ENCODE measurements at places on chromosomes 13 and 19. TPM values are rescaled to one million over a fixed set of nuclear protein-coding genes. Genes with fewer than 3 reads are reported as not detected.
A peak's percentile ranks its signal among the peaks of the same experiment; 100 is the strongest.

DNA sequence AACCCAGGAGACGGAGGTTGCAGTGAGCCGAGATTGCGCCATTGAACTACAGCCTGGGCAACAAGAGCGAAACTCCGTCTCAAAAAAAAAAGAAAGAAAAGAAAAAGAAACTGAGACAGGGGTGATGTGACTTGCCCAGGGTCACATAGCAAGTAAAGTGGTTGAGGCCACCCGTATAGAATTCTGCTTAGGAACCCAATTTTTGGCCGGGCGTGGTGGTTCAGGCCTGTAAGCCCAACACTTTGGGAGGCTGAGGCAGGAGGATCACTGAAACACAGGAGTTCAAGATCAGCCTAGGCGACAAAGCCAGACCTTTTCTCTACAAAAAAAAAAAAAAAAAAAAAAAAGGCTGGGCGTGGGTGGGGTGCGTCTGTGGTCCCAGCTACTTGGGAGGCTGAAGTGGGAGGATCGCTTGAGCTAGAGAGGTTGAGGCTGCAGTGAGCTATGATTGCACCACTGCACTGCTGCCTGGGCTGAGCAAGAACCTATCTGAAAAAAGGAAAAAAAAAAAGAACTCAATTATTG lies 1.3 kb downstream of the SNRPA start:
- no peak for DNase-seq

The SLC15A1 gene
- total RNA-seq = 1.1 TPM

The VN1R4 gene
- total RNA-seq = not detected

GRCh38 chr19:16164222-16164890 lies 9.0 kb downstream of the CIB3 start:
- no peak for DNase-seq

The ZMYM5 gene
- total RNA-seq = 7.9 TPM

DNA sequence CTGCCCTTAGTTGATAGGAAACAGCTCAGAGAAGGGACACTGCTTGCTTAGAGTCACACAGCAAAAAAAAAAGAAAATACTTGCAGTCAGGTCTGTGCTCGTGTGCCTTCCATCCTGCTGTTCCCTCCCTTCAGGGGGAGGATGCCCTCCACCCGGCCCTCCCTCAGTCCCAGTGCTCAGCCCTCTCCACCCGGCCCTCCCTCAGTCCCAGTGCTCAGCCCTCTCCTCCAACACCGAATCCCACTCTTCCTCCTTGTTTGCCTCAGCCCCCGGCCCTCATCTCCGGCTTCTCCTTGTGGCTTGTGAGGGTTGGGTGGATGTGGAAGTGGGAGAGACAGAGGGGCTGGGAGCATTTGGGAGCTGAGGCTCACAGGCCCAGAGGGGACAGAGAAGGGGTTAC lies 5.8 kb downstream of the TFPT start:
- no peak for DNase-seq

The TJP3 gene
- 10.7 TPM for total RNA-seq

The GPR32 gene
- total RNA-seq = not detected

The FARP1 gene
- 26.1 TPM for total RNA-seq

- no peak for DNase-seq
Measured at GRCh38 chr13:70623239-70623638, 515.0 kb upstream of the KLHL1 start.

DNA sequence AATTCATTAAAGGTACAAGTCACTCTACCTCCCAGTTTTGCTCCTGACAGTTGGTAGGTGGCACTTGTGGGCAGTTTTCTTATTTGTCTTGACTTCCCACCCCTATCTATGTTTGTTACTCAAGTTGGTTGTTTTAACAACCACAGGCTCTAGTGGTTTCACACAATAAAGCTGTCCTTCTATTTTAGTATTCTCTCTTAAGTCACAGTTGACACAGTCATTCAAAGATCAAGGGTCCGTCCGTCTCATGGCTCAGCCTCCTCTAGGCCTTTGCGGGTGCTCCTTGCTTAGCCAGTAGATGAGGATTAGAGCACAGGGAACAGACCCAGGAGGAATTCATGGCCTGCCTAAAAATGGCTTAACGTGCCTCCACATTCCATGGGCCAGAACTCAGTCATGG lies 573.7 kb downstream of the IRS2 start:
- DNase-seq = no peak

The SHANK1 gene
- total RNA-seq = 0.35 TPM

- no peak for DNase-seq
Measured at GRCh38 chr19:37953918-37954303, 46.9 kb downstream of the SIPA1L3 start.

DNA sequence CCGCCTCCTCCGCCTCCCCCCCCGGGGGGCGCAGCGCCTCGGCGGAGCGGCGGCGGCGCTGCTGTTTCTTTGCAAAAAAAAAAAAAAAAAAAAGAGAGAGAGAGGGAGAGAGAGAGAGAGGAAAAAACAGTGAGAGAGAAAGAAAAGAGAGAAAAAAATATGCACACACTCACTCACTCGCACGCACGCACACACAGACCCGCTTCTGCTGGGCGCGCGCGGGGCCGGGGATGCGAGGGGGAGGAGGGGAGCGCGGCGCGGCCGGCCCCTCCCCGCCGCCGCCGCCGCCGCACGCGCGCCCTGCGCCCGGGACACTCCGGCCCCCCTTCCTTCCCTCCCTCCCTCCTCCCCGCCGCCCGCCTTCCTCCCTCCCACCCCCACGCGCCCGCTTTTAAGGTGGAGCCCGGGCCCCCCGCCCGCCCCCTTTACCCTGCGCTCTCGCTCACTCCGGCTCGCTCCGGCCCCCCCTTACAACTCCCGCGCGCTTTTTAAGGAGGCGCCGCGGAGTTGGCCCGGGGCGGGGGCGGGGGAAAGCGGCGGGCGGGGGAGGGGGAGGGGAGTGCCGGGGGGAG lies at the start of gene SAMD1:
Gene SAMD1 (minus strand): TSS at position 243 of the 572 bp plus-strand sequence.
- peak; percentile 97 for DNase-seq

The KHSRP gene
- 266 TPM for total RNA-seq

DNA sequence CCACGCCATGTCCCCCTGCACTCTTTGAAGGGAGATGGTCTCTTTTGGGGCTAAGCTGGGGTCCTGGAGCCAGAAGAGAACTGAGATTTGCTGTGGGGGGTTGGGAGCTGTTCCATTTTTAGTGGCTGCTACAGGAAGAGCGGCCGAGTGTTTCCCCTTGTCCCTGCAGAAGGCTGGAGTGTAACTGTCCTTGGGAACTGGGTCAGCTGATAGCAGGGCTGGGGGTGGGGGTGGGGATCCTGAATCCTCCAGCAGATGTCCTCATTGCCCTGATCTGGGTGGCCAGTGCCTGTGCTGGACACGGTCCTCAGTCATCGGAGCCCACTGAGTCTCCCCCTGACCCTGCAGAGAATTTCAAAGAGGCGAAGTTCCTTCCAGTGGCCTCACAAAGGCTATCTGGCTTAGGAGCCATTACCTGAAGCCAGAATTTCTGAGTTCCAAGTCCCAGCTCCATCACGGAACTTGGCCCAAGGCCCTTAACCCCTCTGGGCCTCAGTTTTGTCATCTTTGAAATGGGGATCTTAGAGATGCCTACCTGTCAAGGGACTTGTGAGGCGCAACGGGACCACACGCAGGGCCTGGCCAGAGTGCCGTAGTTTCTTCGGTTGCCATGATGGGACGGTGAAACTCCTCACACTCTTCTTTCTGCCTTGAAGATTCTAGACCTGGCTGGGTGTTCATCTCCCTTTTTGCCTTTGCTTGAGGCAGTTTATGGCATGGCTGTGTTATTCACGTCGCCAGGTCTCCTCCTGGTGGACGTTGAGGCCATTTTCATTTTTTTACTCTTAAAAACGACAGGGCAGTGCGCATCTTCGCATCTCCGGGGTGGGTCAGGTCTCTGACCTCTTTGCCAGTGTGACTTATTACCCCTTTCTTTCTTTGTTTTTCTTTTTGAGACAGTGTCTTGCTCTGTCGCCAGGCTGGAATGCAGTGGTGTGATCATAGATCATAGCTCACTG lies 51.9 kb downstream of the DNM2 start:
- peak; percentile 63 for DNase-seq

- DNase-seq = peak; percentile 77
Measured at GRCh38 chr19:45764945-45765701, 3.9 kb downstream of the SIX5 start.

- no peak for DNase-seq
Measured at GRCh38 chr13:40215311-40215710, 451.1 kb downstream of the FOXO1 start.

GRCh38 chr13:98301721-98302120 lies 124.7 kb upstream of the RNF113B start:
- no peak for DNase-seq

- DNase-seq = peak; percentile 61
Measured at GRCh38 chr13:113732176-113732960, 26.7 kb upstream of the TMEM255B start.

The PTH2 gene
- not detected for total RNA-seq

GRCh38 chr13:62747629-62748028 lies 1332.0 kb upstream of the PCDH20 start:
- DNase-seq = no peak

- DNase-seq = no peak
Measured at GRCh38 chr13:99966064-99966805, 5.3 kb downstream of the ZIC5 start.

DNA sequence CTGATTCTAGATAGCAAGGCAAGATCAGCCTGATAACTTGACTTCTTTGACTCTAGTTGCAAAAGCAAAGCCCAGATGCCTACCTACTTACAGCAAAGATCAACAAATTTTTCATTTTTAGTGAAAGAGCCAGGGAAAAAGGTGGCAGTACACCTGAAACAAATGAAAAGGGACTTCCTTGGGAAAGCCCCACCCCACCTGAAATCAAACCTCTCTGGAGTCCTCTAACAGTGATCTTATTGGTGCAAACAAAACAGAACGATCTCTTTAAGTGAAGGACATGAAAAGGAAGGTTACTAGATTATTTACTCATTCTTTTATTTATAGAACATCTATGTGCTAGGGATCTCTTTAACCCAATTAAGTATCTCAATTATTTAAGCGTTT lies 507 bp upstream of the LCP1 start:
- DNase-seq = no peak

- DNase-seq = no peak
Measured at GRCh38 chr13:25112695-25113255, 16.8 kb downstream of the PABPC3 start.

DNA sequence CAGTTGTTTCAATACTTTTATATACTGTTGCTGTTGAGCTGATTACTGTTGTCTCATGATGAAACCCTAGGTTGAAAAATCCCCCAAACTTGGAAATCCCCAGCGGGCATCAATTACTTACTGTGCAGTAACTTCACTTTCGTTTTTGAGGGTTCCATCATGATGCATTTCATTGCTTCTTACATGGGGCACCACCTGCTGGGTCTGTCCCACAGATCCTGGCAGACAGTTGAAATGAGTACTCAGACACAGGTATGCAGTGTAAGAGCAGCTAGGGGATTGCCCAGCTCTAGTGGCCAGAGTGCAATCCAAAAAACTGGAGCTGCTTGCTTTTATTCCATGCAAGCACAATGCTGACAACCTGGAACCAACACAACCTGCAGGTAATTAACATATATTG lies 132.5 kb upstream of the ZNF91 start:
- DNase-seq = no peak

GRCh38 chr19:30513082-30513411 lies 140.9 kb downstream of the ZNF536 start:
- no peak for DNase-seq

The CBY2 gene
- 0.62 TPM for total RNA-seq

The FPR3 gene
- not detected for total RNA-seq

The BAX gene
- total RNA-seq = 72.6 TPM

The SERTAD1 gene
- total RNA-seq = 4.4 TPM

- DNase-seq = no peak
Measured at GRCh38 chr19:22603518-22604440, 30.3 kb upstream of the ZNF492 start.

GRCh38 chr13:99140831-99141230 lies 59.8 kb upstream of the UBAC2 start:
- DNase-seq = no peak

The MCEMP1 gene
- total RNA-seq = not detected

DNA sequence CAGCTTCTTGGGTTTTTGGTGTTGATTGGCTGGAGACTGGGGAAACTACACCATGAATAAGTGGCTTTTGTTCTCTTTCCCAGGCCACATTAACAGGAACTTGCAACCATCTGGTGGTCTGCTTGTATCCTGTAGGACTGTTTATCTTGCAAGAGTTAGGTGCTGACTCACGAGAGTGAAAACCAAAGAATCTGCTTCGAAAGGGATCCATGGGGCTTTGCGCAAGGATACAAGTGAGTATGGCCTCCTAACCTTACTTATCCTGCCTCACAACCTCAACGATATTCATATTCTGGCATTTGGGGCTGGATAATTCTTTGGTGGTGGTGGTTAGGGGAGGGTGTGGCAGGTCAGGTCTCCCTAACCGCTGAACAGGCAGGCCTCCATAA lies 4.7 kb upstream of the SIGLECL1 start:
- DNase-seq = no peak

The SHC2 gene
- total RNA-seq = 5.3 TPM

- DNase-seq = peak; percentile 49
Measured at GRCh38 chr19:50384685-50385535, 763 bp downstream of the POLD1 start.

DNA sequence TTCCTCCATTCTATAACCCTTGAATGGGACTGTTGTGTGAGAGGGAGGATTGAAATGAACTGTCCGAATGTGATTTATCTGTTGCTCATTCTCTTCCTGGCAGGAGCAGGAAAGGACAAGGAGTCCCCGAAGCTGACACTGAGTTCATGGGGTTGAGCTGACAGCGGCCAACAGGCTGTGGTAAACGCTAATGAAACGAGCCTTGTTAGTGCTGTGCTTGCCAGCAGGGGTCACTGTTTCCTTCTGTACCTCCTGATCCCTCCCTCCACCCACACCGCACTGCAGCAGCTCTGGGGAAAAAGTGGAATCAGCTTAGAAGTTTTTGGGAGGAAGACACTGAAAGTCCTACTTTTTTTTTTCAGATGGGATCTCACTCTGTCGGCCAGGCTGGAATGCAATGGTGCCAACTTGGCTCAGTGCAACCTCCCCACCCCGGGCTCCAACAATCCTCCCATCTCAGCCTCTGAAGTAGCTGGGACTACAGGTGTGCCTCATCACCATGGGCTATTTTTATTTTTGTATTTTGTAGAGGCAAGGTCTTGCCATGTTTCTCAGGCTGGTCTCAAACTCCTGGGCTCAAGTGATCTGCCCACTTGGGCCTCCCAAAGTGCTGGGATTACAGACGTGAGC lies 6.7 kb upstream of the ZNF761 start:
- peak; percentile 75 for DNase-seq

GRCh38 chr19:15831626-15832025 lies 16.2 kb upstream of the OR10H1 start:
- DNase-seq = no peak

GRCh38 chr13:72970956-72971355 lies 87.8 kb upstream of the KLF5 start:
- DNase-seq = no peak

GRCh38 chr13:112341976-112342735 lies 34.0 kb upstream of the SPACA7 start:
- DNase-seq = no peak

The NKPD1 gene
- 0.70 TPM for total RNA-seq

- no peak for DNase-seq
Measured at GRCh38 chr13:96431044-96431581, 341.2 kb downstream of the HS6ST3 start.

GRCh38 chr13:102913914-102914313 lies 68.1 kb downstream of the ERCC5 start:
- DNase-seq = no peak

Data from H7 (cell line).